Dorsolateral prefrontal cortex (tissue), 122 donors: ENCODE measurements at places on chromosomes 2 and 18.

GRCh38 chr18:10269261-10269660 lies 185.2 kb upstream of the APCDD1 start:
- no peak for DNase-seq

DNA sequence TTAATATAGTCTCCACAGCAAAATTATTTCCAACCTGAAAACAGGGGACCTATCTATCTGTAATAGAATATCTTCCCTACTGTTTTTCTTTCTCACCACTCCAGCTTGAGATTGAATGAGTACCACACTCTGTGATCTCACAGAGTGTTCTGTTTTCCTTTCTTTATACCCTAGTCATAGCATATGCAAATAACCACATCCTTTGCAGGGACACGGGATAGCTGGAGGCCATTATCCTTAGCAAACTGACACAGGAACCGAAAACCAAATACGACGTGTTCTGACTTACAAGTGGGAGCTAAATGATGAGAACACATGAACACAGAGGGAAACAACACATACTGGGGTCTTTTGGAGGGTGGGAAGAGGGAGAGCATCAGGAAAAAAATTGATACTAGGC lies 224.7 kb downstream of the SLC8A1 start:
- no peak for DNase-seq

DNA sequence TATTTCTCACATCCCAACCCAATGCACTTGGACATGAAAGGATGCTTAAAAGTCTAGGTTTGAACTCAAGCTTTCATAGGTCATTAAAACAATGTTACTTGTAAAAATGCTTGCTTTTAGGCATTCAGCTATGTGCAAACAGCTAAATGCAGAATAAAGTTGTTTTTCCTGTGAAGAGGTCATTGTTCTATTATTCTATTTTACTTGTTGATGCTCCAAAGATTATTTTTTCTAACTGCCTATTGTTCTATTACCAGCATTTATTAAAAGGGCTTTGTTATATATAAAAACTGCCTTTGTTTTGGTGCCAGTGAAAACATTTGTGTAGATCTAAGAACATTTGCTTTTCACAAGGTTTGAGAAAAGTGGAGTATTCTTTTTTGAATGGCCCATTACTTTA lies 49.4 kb downstream of the TMEM178A start:
- DNase-seq = no peak

GRCh38 chr18:8943900-8944870 lies 158.3 kb upstream of the NDUFV2 start:
- no peak for DNase-seq

DNA sequence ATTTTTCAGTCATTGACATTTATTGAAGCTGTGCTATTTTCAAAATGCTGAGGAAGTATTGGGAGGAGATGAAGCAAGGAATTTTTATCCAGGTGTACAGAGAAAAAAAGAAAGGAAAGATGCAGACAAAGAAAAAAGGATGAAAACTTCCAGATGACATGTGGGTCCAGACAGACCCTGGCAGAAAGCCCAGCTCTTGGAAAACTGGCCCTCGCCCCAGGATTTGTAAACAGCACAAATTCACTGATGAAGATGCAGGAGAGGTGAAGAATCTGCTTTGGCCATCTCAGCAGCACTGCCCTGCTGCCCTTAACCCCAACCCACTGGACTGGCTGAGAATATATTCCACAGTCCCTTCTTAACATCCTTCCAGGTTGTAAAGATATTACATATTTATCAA lies 12.5 kb downstream of the TACR1 start:
- DNase-seq = no peak

DNA sequence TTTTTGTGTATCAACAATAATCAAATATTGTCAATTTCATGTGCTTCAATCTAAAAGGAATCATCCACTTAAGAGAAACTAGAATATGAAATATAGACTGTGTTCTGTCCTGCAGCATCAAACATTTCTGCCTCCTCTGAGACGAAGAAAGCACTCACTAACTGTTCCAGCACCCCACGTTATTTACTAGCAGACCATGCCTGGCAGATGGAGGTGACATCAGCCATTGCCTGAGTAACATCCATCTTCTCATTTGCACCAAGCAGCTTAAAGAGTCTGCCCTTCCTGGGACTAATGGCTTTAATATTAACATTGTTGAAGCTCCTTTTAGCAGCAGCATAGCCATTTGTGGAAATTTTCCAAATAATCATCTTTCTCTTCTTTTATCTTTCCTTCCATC lies 25.7 kb downstream of the SGPP2 start:
- DNase-seq = no peak

DNA sequence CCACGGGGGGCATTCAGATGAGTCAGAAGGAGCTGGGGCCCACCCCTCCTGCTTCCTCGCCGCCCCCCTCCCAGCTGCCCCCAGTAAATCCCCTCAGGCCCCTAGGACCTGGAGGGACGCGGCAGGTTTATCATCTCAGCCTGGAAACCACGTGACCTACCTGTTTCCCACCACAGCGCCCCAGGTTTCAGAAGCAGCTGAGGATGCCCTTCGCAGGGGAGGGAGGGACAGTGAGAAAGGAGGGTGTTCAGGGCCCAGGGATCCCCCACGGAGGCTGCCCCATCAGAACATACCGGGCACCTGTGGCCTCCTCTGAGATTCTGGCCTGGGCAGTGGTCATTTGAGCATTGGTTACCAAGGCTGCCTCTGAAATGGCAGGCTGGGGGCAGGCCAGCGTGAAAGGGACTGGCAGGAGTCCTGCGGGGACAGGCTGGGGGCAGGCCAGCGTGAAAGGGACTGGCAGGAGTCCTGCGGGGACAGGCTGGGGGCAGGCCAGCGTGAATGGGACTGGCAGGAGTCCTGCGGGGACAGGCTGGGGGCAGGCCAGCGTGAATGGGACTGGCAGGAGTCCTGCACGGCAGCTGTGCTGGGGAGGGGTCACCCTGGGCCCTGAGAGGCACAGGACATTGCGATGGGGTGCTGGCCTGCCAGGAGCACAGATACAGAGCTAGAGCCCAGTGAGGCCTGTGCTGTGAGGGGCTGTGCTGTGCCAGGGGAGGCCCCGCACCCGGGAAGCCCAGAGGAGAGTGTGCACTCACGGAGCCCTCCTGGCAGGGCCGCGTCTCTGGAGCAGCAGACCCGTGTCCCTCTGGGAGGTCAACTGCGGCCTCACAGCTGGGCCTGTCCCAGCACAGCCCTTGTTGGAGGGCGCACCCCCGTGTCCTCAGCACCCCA lies 1.6 kb downstream of the NEU4 start:
- peak; percentile 84 for DNase-seq

GRCh38 chr2:145813481-145813880 lies 1293.6 kb upstream of the ZEB2 start:
- DNase-seq = no peak

DNA sequence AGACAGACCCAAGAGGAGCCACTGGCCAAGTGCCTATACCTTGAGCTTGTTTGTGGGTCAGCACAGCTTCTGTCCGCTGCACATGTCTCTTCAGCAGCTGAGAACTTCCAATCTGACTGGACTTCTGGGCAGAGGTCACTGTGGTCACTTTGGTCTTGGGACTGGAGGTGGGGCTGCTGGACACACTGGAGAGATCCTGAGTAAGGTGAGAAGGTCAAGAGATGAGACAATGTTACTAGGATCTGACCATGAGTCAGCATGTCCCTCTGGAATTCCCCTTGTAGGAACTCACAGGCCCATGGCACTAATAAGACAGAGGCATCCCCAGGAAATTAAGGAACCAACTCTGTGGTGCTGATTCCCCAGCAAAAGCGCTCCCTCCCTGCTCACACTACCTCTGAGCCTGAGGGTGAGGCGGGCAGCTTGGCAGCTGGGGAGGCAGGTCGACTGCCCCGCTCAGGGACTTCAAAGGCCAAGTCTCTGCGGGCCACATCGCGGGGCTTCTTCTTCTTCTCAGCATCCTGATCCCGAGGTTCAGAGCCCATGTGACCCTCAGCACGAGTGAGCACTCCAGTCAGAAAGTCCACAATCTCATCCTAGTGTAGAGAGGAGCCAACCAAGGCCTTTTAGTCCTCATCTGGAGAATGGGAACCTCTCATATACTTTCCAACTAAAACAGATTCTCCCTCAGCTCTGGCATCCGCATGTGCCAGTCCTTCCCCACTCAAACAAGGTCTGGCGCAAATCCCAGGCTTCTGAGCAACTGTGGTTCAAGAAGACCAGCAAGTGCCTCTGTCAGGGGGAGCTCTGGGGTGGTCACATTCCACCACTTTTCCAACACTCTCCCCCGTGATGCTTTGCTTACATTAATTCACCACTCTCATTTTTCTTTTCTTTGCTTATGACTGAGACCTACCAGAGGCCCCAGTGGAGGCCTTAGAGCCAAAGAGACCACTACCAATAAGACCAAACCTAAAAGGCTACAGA lies 29.4 kb downstream of the KANSL3 start:
- no peak for DNase-seq

GRCh38 chr2:74534411-74534810 lies 4.7 kb downstream of the HTRA2 start:
- no peak for DNase-seq

GRCh38 chr2:233092432-233093165 lies 32.5 kb downstream of the INPP5D start:
- DNase-seq = no peak

GRCh38 chr18:46174342-46175041 lies 70.3 kb downstream of the HAUS1 start:
- DNase-seq = peak; percentile 27

- no peak for DNase-seq
Measured at GRCh38 chr2:159475793-159476192, 140.6 kb downstream of the BAZ2B start.

GRCh38 chr18:29969876-29970275 lies 1072.7 kb downstream of the DSC3 start:
- DNase-seq = no peak

DNA sequence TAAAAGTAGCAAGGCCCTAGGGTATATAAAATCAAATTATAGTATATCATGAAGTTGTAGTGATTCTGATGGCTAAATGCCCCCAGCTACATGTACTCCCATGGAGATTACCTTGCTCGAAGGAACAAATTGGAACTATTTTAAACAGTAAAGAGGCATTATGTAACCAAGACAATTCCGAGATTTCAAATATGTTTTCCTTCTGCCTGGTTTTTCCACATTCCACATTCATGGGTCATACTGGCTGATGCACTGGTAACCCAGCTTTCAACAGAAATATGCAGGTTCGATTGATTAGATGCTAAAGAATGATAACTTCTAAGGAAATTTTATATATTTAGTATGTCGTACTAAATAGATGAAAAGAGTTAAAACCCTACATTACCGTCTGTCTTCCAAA lies 62.3 kb upstream of the MGAT4A start:
- no peak for DNase-seq

DNA sequence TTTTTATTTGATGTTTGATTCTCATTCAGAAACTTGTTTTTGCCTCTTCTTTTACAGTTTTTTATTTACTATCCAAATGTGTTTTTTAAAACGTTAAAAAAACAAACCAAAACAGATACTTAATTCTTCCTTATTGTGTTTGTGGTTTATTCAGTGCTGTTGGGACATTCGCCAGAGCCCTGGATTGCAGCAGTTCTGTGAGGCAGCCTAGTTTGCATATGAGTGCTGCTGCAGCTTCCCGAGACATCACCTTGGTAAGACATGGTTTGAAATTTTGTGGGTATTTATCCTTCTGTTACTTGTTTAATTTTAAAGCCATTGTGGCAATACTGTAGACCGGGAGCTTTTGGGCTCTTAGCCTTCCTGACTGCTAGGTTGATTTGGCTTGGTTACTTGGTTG lies 91.2 kb downstream of the MTA3 start:
- DNase-seq = no peak

- no peak for DNase-seq
Measured at GRCh38 chr18:67608191-67608590, 91.7 kb upstream of the DSEL start.

GRCh38 chr18:66325251-66325650 lies 278.6 kb downstream of the CDH19 start:
- DNase-seq = no peak

GRCh38 chr2:45610281-45611019 lies 617 bp downstream of the SRBD1 start:
- DNase-seq = peak; percentile 52

- DNase-seq = no peak
Measured at GRCh38 chr2:108823286-108823685, 36.7 kb downstream of the CCDC138 start.

DNA sequence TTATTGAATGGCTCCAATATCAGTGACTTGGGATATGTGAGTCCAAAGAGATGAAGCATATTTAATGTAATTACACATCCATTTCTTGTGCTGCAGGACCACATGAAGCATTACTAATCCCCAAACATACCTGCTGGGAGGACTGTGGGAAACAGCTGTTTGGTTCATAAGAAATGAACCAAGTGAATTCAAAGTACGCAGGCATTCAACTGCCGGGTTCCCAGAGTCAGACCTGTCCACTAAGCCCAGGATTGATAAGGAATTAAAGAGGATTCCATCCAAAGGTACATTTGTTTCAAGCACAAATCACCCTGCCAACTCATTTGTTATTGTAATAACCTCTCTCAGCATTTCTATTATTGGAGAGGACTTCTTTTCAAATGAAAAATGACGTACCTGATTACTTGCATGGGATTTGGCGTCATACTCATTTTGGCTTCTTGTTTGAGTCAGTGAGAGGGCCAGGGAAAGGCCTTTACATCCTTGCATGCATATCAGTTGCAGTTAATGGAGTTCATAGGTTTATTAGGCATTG lies 230.7 kb downstream of the TXNL1 start:
- no peak for DNase-seq

- no peak for DNase-seq
Measured at GRCh38 chr2:9807056-9807455, 36.2 kb upstream of the TAF1B start.

- DNase-seq = no peak
Measured at GRCh38 chr18:2894131-2894840, 47.5 kb downstream of the EMILIN2 start.

GRCh38 chr2:85355073-85355410 lies 473 bp downstream of the ELMOD3 start:
- DNase-seq = no peak

- DNase-seq = no peak
Measured at GRCh38 chr2:74504591-74504990, 2.9 kb downstream of the PCGF1 start.

DNA sequence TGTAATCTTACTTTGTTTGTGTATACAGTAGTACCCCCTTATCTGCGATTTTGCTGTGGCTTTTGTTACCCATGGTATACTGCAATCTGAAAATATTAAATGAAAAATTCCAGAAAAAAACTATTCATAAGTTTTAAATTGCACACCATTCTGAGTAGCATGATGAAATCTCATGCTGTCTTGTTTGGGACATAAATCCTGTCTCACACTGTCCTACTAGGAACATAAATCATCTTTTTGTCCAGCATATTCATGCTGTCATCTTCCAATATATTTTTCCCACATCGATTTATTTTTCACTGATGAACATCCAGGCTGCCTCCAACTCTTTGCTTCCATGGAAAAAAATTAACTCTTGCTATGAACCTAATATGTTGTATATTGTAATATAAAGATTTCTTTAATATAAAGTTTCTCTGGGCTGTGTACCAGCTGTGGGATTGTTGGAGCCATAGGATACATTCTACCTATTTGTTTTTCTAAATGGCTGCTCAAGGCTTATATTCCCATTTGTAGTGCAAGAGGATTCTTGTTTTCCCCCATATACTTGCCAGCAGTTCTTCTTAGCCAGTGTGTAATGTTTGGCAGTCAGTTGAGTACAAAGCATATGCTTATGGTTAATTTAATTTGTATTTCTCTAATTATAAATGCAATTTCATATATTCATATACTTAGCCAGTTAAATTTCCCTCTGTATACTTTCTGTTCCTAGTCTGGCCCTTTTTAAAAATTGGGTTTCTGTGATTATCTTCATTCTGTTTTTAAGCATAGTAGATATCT lies 114.3 kb upstream of the MYO3B start:
- DNase-seq = no peak
